Central memory CD4-positive, alpha-beta T cell (primary cell): ENCODE measurements at places on chromosomes 16 and 17.

DNA sequence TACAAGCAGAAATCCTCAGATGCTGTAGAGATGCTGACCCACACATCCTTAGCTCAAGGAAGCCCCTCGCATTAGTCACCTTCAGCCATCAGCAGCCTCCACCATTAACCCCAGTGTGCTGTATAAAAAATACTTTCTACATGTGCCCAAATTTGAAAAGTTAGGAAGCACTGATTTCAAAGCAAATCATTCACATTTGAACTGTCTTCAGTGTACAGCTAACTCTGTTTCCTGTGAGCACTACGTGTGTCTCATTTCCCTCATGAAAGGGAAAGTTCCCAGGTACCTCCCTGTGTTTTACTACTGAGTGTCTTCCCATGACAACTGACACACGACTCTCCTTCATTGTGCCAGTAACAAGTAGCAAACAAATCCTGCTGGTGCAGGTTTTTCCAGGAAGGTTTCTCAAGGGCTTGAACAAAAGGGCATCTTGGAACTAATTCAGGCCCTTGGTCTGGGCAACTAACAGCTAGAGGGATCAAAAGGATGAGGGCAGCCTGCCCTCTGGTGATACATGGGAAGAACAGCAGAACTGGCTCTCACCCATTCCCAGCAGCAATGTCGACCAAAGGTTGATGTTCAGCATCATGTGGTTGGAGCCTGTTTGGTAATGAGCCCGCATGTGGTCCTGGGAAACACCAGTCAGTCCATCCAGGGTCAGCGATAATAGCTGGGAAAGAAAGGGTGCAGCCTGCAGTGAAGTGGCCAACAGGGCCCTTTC lies 4.0 kb downstream of the SLC35B1 start:
- DNase-seq, result no peak

- DNase-seq, result no peak
Observed at GRCh38 chr16:27273330-27273669, 4.7 kb upstream of the NSMCE1 start.

- no peak for DNase-seq
Observed at GRCh38 chr17:273981-274832, 78.4 kb downstream of the RPH3AL start.

GRCh38 chr17:72287586-72287985 lies 166.8 kb downstream of the SOX9 start:
- DNase-seq, result no peak

DNA sequence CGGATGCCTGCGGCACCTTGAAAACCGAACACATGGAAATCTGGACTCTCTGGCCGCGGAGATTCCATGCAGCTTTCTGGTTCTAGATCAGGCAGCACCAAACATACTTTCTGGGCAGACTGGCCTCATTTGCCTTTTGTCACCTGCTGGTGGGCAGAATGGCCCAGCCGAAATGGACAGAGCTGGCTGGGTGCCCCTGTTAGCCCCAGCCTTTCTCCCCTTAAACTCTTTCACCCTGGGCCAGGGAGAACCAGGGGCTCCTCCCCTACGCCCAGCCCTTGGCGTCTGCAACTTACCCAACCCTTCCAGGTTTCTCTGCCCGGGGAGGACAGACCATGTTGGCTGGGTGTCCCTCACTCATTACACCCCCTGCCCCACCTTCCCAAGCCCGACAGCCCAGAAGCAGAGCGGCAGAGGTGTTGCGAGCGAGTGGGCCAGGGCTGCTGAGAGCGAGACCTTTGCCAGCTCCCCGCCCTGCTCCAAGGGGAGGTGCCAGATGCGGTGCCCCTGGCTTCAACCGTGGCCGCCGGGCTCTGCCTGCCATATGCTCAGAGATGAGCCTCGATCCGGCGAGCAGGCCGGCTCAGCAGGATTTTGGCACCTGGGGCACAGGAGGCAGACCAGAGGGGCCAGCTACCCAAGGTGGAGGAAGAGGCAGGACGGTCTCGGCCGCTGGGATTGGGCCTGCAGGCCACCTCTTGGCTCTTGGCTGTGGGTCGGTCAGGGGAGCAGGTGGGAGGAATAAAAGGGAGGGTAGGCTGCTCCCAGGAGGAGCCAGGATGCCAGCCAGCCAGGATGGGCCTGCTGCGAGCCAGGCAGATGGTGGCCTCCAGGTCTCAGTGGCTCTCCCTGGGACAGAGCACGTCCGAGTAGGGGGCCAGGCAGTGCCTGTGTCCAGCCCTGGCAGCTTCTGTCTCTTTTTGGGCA lies 191.3 kb downstream of the NTN1 start:
- DNase-seq, result no peak

DNA sequence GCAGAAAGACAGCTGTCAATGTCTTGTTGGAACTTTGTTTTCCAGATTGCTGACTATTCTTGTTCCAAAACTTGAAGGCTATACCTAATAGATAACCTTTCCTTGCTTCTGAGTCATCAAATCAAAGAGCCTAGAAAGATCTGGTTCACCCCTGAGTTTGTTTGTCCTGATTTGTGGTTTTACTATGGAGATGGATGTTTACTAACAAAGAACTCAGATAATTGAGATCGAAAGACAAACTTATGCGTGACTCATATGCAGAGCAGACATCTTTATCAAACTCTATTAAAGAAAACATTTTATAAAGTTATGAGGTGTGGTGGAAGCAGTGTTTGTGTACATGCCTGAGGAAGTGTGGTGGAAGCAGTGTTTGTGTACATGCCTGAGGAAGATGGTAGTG lies 311.1 kb upstream of the TBX2 start:
- no peak for DNase-seq

DNA sequence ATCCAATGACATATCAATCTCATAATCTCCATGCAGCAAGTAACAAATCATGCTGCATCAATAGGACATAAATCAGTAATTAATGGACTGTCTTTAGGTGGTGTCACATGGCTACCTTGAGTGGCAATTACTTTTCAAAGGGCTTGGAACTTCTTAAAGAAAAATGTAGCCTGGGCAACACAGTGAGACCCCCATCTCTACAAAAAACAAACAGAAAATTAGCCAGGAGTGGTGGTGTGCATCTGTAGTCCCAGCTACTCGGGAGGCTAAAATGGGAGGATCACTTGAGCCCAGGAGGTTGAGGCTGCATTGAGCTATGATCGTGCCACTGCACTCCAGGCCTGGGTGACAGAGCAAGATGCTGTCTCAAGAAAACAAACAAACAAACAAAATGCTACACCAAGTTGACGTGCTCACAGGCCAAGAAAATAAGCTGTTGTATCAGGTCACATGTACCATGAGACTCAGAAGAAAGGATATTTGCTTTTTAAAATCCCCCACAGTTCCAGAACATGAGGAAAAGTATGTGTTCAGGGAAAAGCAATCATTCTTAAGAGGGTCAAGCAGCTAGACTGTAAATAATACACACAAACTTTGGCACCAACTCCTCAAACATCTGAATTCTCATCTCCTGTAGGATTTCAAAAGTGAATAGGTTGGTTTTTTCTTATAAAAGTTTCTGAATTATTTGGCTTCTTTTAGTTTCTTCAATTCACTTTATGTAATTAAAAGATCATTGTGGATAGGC lies 23.8 kb upstream of the ERN1 start:
- no peak for DNase-seq

- no peak for DNase-seq
Observed at GRCh38 chr16:25699069-25699468, 7.3 kb downstream of the HS3ST4 start.

GRCh38 chr16:3189869-3190268 lies 1.9 kb downstream of the OR1F1 start:
- DNase-seq, result no peak

- peak; percentile 42 for DNase-seq
Observed at GRCh38 chr16:2514333-2515179, 804 bp downstream of the ATP6V0C start.

DNA sequence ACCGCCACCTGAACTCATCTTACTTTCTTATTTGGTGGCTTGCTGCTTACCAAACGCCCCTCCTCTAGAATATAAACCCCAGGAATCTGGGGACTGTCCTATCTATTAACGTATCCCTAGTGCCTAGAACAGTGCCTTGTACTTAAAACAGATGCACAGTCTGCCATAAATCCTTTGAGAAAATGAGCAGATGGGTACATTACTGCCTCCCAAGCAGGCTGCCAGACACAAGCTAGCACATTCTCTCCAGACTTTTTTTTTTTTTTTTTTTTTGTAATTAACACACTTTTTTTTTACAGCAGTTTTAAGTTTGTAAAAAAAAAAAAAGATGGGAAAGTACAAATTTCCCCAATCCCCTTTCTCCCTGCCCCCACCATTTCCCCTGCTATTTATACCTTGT lies 57.3 kb upstream of the RPL38 start:
- no peak for DNase-seq

DNA sequence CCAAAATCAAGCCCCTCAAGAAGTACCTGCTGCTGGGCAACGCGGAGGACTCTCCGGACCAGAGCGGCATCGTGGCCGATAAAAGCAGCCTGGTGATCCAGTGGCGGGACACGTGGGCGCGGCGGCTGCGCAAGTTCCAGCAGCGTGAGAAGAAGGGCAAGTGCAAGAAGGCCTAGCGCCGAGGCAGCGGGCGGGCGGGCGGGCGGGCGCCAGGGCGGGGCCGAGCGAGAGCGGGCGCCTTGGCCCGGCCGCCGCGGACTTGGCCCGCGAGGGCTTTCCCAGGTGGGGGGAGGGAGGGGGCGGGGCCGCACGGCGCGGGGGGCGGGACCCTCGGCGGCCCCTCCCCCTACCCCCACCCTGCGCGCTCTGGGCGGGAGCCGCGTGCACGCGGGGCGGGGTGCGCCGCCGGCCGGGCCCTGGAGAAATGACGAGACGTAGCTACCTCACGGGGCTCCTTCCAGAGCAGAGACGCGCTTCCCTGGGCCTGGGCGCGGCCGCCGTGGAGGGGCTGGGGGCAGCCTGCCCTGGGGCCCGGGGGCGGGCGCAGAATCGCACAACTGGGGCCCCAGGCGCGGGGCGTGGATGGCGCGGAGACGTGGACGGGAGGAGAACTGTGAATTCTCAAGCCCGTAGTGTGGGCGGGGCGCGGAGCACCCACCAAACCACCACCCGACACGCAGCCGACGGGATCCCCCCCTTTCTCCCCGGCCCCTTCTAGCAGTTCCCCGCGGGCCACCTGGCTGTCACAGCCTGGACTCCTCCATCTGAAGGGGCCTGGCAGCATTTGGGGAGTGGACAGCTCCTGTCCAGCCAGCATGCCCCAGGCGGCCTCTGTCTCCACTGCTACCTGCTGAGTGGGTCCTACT lies 218.7 kb downstream of the NTN1 start:
- peak; percentile 70 for DNase-seq

DNA sequence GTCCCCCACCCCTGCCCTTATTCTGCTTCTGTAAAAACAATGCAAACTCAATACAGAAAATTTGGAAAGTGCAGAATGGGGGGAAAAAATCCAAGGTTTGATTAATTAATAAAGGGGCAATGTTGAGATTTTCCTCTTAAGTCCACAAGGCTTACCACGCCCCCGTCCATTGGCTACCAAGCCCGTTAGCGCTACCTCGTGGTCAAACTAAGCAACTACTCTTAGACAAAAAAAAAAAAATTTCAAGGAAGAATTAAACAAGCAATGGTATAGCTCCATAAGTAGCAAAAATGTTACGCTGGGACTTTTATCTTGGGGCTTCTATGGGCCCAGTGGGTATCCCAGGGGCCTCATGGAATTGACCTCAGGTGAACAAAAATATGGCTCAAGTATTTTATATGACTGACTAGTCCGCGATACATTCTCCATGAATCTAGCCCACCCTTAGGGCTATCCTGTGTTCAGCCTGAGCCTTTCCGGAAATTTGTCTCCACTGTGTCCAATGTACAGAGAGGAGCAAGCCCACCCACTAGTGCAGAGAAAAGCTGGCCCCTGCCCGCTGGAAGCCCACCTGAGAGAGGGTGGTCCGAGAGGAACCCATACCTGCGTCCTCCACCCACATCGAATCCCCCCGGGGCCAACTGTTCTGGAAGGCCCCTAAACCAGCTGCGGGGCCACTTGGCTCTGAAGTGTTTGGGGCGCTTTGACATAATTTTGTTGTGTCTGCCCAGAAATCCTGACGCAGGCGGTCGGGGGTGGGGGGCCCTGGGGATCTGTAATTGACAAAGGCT lies 19.1 kb upstream of the TEX2 start:
- DNase-seq, result peak; percentile 48

GRCh38 chr17:41676058-41676419 lies 12.6 kb upstream of the EIF1 start:
- DNase-seq, result no peak

- no peak for DNase-seq
Observed at GRCh38 chr16:80114699-80115098, 426.1 kb upstream of the DYNLRB2 start.

DNA sequence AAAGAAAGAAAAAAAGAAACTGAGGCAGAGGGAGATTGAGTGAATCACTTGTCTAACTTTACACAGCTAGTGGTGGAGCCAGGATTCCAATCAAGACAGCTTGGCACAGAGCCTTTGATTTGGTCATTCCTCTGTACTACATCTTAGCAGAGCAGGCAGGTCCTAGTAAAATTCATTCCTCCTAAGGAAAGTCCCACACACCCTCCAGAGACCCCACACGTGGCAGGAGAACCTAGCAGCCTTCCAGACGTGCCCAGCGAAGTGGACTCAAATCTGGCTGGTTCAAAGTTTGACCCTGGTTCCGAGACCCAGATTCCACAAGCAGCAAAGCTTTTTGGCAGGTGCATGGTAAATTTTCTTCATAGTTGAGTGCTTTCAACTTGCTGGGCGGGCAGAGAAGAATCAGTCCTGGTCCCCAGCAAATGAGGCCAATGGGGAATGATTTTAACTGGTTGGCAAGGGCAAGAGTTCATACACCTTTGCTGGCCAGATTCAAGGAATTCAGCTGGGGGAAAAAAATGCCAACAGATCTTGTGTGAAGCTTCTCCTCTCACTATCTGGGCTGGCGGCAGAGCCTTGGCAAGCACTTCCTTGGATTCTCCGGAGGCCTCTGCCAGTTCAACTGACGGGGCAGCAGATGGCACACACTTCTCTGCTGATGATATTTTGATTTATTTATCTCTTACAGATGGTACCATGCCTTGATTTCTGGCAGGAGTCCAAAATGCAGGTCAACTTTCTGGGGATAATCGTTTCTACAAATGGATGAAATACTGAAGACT lies 82.4 kb downstream of the GSG1L start:
- no peak for DNase-seq
